ENCODE measurements at places on chromosomes 16 and 17.

- DNase-seq, result no peak
These were observed 88.5 kb downstream of the HELZ start for GRCh38 chr17:67156269-67157199.

DNA sequence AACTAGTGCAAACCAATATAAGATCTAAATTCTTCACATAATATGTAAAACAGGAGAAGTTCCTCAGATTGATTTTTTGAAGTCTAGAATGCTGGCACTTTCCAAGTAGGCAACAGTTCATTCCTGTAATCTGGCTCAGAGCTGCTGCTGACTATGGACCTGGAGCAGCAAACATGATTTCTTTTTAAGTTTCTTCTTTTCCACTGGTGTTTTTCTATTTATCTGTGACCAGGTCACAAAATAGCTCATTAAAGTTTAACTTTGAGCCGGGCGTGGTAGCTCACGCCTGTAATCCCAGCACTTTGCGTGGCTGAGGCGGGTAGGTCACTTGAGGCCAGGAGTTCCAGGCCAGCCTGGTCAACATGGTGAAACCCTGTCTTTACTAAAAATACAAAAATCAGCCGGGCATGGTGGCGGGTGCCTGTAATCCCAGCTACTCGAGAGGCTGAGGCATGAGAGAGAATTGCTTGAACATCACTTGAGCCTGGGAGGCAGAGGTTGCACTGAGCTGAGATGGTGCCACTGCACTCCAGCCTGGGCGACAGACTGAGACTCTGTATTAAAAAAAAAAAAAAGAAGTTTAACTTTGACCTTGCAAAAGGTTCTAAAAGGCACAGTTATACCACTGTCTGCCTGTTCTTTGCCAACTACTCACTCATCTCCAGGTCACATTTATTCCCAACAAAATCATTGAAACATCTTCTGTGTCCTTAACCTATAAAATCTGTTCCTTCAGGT is 29.4 kb upstream of the SLC13A2 start:
- no peak for DNase-seq

DNA sequence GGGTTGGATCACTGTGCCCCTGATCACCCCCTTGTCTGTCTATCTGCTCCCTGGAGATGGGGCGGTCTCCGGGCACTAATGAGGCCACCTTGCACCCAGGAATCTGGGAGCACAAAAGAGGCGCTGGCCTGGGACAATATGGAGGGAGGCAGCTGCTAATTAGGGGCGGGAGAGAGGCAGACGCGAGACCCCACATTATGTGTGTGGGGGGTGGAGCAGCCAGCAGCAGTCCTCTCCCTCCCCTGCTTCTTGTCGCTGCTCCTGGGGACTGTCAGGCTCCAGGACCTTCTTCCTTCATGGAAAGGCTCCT is 324 bp upstream of the HCRT start:
- no peak for DNase-seq

- no peak for DNase-seq
These were observed 2.8 kb downstream of the DHRS7C start for GRCh38 chr17:9788601-9789000.

DNA sequence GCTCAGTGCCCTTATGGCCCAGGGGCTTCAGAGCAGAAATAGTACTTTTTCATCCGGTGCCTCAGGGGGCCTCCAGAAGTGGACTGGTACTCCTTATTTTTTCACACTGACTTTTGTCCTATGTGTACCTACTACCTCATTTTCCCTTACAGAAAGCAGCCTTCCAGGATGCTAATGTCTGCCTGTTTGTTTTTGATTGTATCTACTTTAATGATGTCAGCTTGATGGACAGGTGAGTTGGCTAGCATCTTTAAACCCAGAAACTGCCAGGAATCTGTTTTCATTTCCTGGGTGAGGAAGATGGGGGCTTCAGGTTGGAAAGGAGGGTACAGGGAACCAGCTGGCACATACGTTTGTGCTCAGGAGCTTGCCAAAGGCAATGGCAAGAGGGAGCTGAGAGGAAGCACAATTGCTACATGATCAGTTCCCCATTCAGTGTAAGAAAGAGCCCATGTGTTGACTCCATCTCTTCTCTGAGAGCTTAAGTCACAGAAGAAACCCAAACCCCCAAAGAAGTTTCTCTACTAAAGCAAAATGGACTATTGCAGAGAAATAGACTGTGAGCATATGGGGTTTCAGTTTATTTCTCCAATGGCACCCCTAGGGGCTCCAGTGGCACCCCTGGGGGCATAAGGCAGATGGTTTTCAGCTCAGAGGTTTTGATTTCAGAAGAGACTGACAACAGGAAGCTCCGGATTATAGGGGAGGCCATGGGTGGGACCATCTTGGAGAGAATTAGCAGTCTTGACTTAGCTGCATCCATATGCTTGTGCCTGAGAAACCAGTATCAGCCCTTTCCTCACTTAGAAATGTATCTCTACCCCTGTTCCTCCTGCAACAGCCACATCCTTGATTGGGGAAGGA is 16.3 kb downstream of the LIG3 start:
- no peak for DNase-seq

GRCh38 chr17:52995881-52996280 is 826.8 kb upstream of the KIF2B start:
- no peak for DNase-seq

GRCh38 chr16:21239646-21240045 is 6.1 kb downstream of the ANKS4B start:
- no peak for DNase-seq

DNA sequence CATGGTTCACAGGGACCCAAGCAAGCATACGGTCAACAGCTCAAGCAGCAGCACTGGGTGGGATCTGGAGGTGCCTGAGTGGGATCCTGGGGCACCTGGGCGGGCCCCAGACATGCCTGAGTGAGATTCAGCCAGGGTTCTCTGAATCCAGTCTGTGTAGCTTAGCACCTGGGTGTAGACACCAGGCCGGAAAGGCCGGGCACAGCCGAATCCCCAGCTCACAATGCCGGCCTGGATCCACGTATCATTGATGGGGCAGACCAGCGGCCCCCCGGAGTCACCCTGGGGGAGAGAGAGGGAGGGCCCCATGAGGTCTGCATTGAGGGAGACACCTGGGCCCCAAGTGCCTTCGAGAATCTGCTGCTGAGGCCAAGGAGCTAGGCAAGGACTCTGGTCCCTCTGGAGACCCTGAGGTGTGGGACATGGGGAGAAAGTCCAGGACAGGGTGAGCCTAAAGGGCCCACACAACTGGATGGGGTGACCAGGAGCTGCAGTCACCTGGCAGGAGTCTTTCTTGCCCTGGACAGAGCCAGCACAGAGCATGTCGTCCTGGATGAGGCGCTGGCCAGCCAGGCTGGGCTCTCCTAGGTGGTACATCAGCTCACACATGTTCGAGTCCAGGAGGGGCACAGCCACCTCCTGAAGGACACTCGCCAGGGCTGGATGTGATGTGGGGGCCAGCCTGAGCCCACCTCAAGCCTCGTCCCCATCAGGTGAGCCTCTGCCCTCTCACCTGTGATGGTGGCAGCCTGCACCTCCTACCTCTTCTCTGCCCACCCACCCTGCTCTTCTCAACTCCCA is 9.7 kb downstream of the ZG16B start:
- no peak for DNase-seq

- DNase-seq, result no peak
These were observed 1.9 kb upstream of the SALL1 start for GRCh38 chr16:51152691-51153576.

Measured in activated CD8-positive, alpha-beta memory T cell treated with anti-CD3 and anti-CD28 coated beads for 4 hours (primary cell).